Thoracic aorta (tissue), 2 donors: ENCODE measurements at places on chromosomes 5 and 9.

GRCh38 chr5:40988746-40989510, 79.6 kb downstream of the C7 start:
- no peak for DNase-seq

GRCh38 chr9:92749934-92750315, 14.7 kb downstream of the BICD2 start:
- no peak for DNase-seq

DNA sequence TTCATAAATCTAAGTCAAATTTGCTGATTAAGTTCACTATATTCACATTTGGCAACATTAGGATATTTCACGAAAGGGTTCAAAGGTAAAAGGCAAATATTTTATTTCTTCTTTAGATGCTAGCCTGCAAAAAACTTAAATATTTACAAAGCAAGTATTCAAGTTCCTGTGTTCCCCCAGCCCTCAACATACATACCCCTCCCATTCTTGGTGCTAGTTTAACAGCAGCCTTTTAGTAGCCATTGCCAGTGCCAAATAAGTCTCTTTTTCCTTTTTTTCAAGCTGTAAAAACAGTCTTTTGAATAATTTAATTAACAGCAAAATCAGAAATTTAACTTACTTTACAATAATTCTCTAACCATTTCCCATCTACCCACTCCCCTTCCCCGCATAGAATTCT, 288.5 kb upstream of the TMEM161B start:
- no peak for DNase-seq

GRCh38 chr5:143605403-143606005, 202.0 kb upstream of the NR3C1 start:
- no peak for DNase-seq

DNA sequence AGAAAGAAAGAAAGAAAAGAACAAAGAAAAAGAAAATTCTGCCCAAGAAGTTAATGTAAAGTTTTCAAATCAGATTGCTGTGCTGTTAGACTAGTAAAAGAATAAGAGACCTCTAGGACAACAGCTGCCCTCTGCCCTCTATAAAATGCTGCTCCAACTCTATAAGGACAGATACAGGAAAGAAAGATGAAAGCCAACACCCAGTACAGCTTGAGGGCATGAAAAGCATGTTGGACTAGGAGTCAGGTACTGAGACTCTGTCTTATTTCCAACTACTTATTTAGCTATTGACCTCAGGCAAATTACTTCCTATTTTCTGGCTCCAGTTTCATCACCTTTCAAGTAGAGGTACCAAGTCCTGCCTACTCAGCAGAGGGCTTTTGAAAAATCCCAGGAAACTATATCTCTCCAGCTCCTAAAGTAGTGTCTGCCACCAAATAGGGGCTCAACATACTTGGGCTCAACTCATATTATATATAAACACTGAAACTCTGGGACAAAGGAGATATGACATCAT, 5.7 kb downstream of the HBEGF start:
- no peak for DNase-seq

- DNase-seq, result no peak
These were observed 44.6 kb upstream of the FCN1 start for GRCh38 chr9:134962065-134962972.

DNA sequence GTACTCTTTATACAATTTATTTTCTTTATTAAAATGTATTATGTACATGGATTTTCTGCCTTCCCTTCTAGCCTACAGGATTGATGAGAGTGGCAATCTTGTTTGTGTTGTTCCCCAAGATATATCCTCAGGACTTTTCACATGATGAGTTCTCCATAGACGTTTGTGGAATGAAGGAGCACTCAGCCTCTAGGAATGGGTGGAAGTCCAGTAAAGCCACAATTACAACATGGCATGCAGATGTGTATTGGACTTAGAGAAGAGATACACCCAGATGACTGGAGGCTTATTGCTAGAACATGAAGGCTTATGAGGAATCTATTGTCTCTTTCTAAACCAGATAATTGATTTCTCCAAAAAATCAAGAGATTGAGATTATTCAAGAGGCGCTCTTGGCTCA, 8.2 kb upstream of the DOCK2 start:
- DNase-seq, result no peak

GRCh38 chr5:38379350-38379937, 121.1 kb downstream of the EGFLAM start:
- DNase-seq, result no peak

- no peak for DNase-seq
These were observed 51.5 kb downstream of the CCDC192 start for GRCh38 chr5:127754706-127755105.

- no peak for DNase-seq
These were observed 114.9 kb upstream of the FBXL7 start for GRCh38 chr5:15385037-15385436.

DNA sequence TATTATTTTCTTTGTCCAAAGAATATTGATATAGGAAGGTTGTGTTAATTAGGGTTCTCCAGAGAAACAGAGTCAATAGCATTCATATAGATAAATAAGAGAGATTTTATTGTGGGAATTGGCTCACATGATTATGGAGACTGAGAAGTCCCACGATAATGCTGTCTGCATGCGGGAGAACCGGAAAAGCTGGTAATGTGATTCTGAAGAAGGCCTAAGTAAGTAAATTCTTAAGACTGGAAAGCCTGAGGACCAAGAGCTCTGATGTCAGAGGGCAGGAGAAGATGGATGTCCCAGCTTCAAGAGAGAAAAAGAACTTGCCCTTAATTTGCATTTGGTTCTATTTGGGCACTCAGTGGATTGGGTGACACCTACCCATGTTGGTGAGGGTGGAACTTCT, 307.4 kb upstream of the C9orf72 start:
- DNase-seq, result no peak

- DNase-seq, result no peak
These were observed 66.6 kb downstream of the ZNF474 start for GRCh38 chr5:122195802-122196394.

- DNase-seq, result no peak
These were observed 69.6 kb downstream of the UGCG start for GRCh38 chr9:111966124-111966723.

DNA sequence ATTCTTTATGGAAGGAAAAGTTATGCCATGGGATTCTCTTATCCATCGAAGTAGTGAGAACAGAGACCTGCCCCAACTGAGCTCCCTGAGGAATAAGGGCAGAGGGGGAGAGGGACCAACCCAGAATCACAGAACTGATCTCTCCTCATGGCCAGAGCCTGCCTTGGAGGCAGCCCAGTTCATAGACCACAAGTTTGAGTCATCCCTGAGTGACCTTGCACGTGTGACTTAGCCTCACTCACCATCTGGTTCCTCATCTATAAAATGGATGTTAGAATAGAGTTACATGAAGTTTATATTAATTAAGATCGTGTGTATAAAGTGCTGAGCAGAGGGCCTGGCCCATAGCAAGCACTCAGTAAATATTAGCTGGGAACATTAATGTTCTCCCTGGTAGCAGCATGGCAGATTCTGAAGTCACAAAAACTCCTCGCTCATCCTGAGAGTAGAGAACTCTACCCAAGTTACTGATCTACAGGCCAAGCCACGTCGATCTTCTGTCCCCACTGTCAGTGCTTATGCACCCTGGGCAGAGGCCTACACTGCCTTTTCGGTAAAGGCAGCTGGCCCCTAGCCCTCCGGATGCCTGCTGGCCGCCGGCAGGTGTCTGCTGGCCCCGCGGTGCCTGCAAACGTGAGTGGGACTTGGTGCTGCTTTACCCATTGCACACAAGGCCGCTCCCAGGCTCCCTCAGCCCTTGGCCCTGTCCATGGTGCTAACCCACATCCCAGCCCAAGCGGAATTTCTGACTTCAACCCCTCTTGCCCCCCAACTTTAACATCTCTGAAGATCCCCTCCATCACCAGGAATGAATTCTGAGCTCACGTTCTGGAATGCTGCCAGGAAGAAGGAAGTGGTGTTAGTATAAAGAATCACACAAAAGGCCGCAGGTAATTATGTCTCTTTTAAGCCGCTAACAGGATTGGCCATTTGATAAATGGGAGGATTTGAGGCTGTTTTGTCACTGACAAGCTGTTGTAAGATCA, 61.1 kb upstream of the ARAP3 start:
- DNase-seq, result no peak

GRCh38 chr9:98834386-98834785, 26.9 kb downstream of the GALNT12 start:
- DNase-seq, result no peak

- no peak for DNase-seq
These were observed 150.4 kb downstream of the SPOCK1 start for GRCh38 chr5:137348759-137349158.

DNA sequence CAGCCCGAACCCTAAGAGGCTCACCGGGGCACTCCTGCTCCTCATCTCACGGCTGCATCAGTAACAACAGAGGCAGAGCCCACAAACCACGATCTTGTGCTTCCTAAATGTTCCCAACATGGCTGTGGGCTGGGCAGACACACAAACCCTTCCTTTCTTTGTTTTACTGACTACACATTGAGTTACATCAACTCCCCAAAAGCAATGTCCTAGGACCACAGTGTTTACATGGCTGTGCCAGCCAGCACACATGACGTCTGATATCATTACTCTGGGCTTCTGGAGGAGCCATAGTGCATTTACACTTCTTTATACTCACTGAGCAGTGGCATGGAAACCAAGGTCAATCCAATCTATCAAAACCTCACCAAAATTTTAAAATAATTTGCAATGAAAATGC, 101.4 kb downstream of the LHFPL2 start:
- no peak for DNase-seq

DNA sequence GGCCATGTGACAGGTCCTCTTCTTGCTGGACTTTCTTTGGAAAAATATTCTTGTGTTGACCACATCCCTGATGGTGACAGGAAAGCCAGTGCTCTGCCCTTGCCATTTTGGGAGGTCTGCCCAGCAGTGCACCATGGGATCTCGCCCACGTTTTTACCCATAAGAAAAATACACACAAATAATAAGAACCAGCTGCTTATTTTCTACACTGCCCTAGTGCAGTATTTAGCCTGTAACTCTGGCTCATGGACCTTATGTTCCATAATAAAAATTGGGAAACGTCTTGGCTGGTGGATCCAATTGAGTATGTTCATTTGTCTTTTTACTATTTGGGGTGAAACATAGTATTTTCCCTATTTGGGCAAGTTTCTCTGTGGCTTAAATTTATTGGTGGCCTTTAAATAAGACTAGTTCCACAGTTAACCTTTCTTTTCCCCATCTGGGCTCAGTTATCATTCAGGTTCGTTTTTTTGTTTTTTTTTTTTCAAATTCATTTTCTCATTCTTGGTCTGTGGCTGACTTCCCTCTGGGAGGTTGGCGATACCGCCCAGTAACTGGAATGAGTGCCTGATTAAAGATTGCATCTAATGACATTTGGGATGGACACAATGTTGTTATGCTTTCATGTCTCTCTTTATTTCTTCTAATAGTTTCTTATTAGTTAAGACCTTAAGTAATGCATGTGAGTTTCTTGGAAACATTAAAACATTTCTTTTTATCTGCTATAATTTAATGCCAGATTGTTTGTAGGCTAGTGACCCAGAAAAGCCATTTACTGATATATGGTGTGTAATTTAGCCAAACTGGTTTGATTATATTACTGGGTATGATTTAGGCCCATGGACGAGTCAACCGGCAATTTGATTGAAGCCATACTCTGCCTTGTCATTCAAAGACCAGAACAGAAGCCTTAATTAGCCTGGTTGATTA, 163.7 kb downstream of the FGF10 start:
- DNase-seq, result no peak

- DNase-seq, result no peak
These were observed 144.1 kb upstream of the ST8SIA4 start for GRCh38 chr5:101047181-101047580.

GRCh38 chr5:78887384-78888118, 97.6 kb downstream of the ARSB start:
- DNase-seq, result no peak

DNA sequence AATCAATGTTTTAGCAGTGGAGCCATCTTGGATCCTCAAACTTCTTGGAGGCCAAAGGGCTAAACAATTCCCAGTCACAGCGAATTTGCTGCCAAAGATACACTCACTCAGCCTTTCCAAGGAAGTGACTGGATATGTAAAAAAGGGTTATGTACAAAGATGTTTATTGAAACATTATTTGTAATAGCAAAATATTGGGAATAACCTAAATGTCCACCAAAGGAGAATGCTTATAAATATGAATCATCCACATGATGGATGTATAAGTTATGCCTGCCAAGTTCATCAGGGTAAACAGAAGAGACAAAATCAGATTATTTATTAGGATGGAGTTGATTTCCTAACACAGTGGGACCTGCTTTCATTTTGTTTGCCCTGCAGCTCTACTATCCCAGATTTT, 145.2 kb upstream of the ABCA1 start:
- DNase-seq, result no peak

DNA sequence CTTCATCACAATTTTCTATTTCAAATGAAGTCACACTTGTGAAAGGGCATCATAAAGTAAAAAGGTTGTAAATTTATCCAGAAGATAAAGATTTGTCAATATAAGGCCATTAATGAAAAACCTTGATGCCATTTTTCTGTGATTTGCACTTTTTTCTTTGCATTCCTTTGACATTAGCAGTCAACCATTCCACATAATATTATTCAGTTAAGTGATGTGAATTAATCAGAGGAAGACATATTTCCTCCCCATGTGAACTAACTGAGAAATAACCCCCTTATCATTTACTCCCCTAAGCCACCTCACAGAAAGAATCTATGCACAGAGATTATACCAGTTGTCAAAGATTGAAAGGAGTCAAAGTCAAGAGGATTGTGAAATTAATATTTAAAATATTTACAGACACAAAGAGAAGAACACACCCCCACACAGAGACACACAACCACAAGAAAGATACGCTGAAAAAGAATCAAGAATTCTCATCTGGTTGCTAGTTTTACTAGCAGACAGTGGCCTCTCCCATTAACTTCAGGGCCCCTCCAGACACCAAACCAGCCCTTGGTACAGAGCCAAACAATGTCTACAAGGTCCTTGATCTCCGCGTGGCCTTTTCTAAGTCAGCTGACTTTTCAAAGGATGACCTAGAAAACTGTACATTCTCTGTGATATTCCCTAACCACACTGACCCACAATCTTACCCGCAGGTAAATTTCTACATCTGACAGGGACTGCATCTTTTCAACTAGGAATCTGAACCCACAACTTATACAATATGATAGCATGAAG, 29.5 kb downstream of the GNAQ start:
- no peak for DNase-seq

GRCh38 chr5:111953351-111954127, 196.5 kb upstream of the NREP start:
- DNase-seq, result no peak

GRCh38 chr9:8816361-8816760, 1016.8 kb upstream of the DMAC1 start:
- DNase-seq, result no peak

DNA sequence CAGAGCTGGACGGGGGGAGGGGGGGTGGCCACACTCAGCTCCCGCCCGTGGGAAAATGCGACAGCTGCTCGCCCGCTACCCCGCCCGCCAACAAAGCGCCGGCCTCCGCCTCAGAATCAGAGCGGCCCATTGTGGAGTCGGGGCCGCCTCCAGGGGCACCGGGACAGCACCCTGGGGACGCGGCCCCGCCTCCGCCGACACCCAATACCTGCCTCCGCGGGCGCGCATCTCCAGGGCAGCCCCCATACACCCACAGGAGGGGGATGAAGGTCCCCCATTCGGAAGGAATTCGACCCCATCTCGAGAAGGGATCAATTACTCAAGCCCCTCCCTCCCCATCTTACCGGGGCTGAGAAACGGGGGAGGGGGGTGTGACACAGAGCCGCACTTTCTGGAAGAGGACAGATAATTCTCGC, 1.3 kb downstream of the NOTCH1 start:
- DNase-seq, result no peak

- no peak for DNase-seq
These were observed 193.4 kb upstream of the TUT7 start for GRCh38 chr9:86547571-86547970.

- DNase-seq, result no peak
These were observed 655 bp upstream of the RAI14 start for GRCh38 chr5:34655354-34655991.

GRCh38 chr9:12916042-12916441, 141.2 kb downstream of the LURAP1L start:
- DNase-seq, result no peak
